ENCODE measurements at places on chromosomes 6 and 20. TPM values are rescaled to one million over a fixed set of nuclear protein-coding genes. Genes with fewer than 3 reads are reported as not detected.

SIM1 gene
- 0.08 TPM for total RNA-seq

MRPL2 gene
- total RNA-seq, result 41.3 TPM

SAMD5 gene
- total RNA-seq, result 0.65 TPM

CST3 gene
- total RNA-seq, result 801 TPM

AIF1 gene
- total RNA-seq, result not detected
